Astrocyte (in vitro differentiated cells and primary cell): ENCODE measurements at places on chromosomes 5 and 9. TPM values are rescaled to one million over a fixed set of nuclear protein-coding genes. Genes with fewer than 3 reads are reported as not detected.

- DNase-seq = no peak
Measured at GRCh38 chr9:126125177-126125576, 201.5 kb upstream of the MVB12B start.

DNA sequence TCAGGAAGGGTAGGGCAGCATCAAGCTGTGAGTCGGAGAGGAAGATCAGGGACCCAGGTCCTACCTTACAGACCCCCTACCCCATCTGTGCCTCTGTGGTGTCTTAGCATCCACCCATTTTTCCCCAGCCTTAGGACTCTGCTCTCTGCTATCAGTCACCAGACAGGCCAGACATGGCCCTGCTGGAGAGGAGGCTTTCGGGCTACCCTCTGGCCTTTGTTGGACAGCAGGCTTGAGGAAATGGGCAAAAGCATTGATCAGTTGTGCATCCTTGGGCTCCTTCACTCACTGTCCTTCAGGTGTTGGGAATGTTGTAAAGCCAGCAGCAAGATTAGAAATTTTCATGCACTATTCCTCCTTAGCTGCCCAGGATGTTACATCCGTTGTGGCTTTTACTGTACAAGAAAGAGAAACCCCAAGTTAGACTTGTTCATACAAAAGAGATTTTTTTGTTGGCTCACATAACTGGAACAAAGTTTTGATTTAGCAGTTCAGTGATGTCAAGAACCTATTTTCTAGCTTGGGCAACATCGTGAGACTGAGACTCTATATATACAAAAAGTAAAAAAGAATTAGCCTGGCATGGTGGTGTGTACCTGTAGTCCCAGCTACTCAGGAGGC is 17.4 kb upstream of the TNFAIP8 start:
- DNase-seq = no peak

Gene IL7R
- total RNA-seq = 5.6 and 10.8 TPM in 2 replicates

Gene ASS1
- total RNA-seq = 117 and 182 TPM in 2 replicates

Gene WDR38
- total RNA-seq = not detected in 2 replicates

GRCh38 chr9:77427256-77427927 is 220.7 kb downstream of the GNA14 start:
- DNase-seq = no peak

- peak; percentile 98 for DNase-seq
Measured at GRCh38 chr9:109975574-109976295, 195.7 kb downstream of the PALM2AKAP2 start.

DNA sequence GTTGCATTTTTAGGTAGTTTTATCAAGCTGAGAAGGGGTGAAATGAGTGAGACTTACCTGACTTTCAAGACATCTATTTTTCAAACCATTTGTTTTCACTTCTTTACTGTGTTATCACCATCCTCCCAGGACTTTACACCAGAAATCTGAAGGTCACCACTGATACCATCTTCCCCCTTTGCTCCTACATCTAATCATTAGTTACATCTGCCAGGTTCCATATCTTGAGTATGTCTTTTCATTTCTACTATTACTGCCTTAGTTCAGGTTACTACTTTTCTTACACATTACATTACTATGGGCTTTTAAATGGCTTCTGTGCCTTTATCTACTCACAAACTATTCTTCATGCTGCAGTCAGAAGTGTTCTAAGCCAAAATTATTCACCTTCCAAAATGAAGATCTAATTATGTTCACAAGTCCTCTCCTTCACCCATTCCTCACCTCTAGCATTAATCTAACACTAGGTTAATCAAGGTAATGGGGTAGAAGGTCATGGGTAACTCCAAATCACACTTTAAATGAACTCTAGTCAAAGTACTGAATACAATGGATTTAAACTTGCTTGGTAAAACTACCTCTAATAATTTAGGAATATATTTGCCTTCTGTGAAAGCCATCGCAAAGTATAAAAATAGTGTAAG is 2.1 kb upstream of the HSDL2 start:
- DNase-seq = no peak

GRCh38 chr5:174383210-174384167 is 338.0 kb downstream of the NSG2 start:
- DNase-seq = no peak
